ENCODE measurements at places on chromosomes 2 and 18.

DNA sequence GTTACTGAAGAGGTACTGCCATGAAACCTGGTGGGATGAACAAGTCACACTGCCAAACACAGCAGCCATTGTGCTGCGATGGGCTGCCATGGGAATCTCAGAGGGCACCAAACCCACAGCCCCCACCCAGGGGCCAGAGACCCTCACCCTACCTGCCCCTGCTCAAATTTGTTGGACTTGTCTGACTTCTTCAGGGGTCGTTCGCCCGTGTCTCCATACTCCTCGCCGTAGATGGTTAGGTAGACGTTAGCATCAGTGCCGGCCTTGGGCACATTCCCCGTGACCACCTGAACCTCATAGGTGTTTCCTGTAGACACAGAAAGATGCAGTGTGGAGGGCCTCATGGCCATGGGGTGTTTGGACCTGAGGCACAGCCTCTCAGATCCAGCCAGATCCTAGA, 97.7 kb downstream of the LOXHD1 start:
- DNase-seq = no peak

- DNase-seq = no peak
These were observed 678.4 kb downstream of the ERBB4 start for GRCh38 chr2:211860224-211860623.

- DNase-seq = no peak
These were observed 610.8 kb downstream of the EPHA4 start for GRCh38 chr2:220961143-220961860.

DNA sequence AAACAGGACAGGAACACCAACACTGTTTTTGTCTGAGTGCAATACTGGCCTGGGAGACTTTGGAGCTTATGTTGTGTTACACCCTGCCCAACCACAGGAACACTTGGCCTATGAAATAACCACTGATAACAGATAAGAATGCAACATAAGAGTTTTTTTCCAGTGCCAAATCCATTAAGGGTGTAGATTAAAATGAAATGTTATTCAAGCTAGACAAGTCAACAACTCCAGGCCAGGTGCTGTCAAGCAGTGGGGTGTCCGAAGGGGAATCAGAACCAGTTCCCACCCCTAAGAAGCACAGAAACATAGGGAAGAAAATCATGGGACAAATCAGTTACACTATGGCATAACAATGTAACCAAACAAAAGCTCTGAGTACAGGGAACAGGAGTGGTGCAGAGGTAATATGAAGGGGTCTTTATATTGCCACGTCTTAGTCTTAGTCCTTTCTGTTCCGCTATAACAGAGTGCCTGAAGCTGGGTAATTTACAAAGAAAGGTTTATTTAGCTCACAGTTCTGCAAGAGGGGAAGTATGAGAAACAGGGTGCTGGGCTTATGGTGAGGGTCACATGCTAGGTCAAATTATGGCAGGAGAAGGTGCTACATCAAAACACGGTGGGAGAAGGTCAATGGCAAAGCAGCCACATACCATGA, 3.8 kb downstream of the AFG3L2 start:
- no peak for DNase-seq

DNA sequence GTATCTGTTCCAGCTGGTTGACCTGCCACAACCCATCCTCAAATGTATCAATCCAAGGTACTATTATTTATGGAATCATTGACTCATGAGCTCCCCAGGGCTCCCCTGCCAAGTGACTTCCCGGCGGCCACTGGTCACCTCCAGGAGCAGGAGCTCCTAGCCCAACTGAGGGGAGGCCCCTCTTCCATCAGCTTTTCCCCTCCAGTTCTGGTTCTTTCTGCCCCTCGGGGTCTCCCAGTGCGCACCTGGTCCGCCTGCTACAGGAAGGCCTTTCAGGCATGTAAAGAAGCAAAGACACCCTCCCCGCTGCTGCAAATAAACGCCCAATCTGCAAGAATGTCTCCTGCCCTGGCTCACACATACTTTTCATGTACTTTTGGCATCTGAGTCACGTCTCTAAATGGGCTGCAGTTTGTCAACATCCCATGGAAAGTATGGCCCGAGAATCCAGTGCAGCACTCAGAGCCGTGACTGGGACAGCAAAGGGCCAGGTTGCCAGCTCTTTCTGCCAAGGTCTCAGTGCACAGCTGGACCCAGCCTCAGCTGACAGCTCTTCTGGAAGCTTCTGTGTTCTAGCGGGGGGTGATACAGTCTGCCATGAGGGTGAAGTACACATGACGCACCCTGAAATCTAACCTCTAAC, 41.4 kb downstream of the KLHL29 start:
- DNase-seq = no peak

- DNase-seq = no peak
These were observed 44.6 kb downstream of the DPP4 start for GRCh38 chr2:162029287-162029901.

Measured in NCI-H1092 (cell line).